Urothelium cell line (cell line): ENCODE measurements at places on chromosomes 4 and X.

- DNase-seq: no peak
These were observed 48.0 kb downstream of the SEC24D start for GRCh38 chr4:118787844-118788380.

- DNase-seq: no peak
These were observed 83.5 kb upstream of the RAPGEF2 start for GRCh38 chr4:159019356-159019755.

- DNase-seq: no peak
These were observed 1344.0 kb downstream of the FSTL5 start for GRCh38 chr4:160819791-160820190.

- no peak for DNase-seq
These were observed 116.6 kb downstream of the RASGEF1B start for GRCh38 chr4:81355136-81355535.

GRCh38 chr4:23881052-23881501 is 8.8 kb downstream of the PPARGC1A start:
- no peak for DNase-seq
